ENCODE measurements at places on chromosomes 4 and X.
A peak's percentile ranks its signal among the peaks of the same experiment; 100 is the strongest.

GRCh38 chr4:179248821-179249220, 1806.6 kb upstream of the AGA start:
- no peak for DNase-seq

GRCh38 chrX:130560544-130560943, 158.8 kb downstream of the RBMX2 start:
- DNase-seq: no peak

GRCh38 chrX:109902665-109903064, 100.2 kb upstream of the TMEM164 start:
- DNase-seq: no peak

- no peak for DNase-seq
Measured at GRCh38 chrX:11837437-11837836, 79.4 kb downstream of the MSL3 start.

- no peak for DNase-seq
Measured at GRCh38 chr4:22179124-22179874, 230.7 kb upstream of the KCNIP4 start.

- DNase-seq: no peak
Measured at GRCh38 chr4:92059615-92060014, 244.2 kb upstream of the GRID2 start.

GRCh38 chr4:173318648-173319211, 15.4 kb downstream of the HMGB2 start:
- peak; percentile 16 for DNase-seq

DNA sequence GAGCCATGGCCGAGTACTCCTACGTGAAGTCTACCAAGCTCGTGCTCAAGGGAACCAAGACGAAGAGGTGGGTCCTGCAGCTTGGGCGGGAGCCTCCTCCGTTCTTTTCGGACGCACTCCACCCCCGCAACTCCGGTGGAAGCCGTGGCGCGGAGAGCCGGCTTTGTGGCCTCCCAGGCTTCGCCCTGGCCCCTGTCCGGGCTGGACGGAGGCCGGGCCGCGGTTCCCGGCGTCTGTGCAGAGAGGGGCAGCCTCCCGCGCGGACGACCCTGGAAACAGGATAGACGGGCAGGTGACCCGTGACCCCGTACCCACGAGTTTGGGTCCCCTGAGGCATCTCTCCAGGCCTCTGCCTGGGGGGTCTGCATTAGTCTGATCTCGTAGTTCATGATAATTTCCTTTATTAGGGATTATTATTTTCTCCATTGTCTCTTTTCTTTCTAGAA, 356 bp downstream of the FRG1 start:
- no peak for DNase-seq

DNA sequence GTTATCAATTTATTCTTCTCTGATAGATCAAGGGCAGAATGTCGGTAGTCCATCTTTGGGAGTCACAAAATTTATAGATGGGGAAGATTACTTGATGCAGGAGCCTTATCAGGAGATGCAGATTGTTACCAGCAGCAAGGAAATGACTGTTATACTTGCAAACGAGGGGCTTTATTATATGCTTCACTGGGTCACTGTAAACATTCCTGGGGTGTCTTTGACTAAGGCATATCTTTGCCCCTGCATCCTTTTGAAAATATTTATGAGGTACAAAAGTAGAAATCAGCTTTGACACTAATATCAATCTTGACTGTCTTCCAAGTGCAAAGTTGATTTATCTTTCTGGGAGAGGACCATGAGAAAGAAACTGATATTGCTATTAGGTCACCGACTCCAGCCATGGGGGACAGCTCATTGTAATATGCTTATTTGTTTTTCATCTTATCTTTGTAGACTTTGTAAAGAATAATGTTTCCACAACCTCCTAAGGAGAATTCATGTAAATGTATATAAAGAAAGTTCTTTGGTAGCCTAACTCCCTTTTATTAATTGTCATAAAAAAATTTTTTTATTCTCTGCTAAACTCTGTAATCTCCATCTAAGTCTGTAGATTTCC, 177.3 kb upstream of the EMCN start:
- DNase-seq: no peak

DNA sequence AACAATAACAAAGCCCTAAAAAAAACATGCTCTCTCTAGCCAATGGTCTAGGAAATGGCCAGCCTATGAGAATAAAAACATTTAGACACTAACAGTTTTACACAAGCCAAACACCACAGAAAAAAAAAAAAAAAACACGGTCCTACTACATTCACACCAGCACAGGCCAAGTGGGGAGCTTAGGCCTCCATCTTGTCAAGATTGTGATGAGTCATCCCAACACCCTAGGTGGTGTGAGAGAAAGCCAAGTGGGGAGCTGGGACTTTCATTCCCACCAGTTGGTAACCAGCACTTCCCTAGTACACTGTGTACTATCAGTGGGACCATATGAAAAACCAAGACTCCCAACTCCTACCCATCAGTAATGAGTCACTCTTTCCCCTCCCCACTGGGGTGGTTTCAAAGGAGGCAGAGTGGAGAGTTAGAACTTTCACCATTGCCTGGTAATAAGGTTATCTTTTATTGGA, 95.6 kb downstream of the ADAMTS3 start:
- no peak for DNase-seq

- DNase-seq: no peak
Measured at GRCh38 chr4:11704186-11704830, 275.6 kb upstream of the HS3ST1 start.

DNA sequence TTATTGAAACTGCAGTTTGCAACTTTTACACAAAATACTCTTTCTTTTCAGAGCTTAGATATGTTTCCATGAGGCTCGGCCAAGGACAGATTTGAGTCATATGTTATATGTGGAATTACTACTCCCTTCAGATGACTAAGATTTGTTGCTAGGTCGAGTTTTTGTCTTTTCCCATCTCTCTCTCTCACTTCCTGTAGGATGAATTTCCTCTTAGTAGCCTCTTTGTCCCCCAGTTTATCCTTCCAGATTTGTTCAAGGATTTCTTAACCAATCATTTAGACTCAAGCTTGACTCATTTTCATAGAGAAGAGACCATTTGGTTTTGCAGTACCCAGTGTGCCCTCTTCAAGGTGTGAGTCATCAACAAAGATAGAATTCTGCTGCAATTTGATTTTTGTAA, 209.2 kb downstream of the GLUD2 start:
- DNase-seq: no peak

DNA sequence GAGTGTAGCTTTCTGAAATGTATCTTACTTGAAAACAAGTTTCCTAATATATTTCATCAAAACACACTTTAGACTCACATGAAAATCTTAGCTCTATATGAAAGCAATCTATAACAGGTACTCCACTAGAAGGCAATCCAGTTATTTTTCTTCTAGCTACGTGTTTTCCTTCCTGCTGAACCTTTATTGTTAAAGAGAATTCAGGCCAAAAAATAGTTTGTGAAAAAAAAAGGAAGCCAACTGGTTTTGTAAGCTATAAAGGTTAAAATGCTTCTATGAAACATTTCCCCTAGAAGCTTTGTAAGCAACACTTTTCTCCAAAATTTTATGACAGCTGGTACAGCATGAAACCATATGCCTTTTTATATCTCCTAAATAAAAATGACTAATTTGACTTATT, 304.7 kb upstream of the DIAPH2 start:
- DNase-seq: no peak

- DNase-seq: no peak
Measured at GRCh38 chr4:158295053-158295452, 84.8 kb downstream of the TMEM144 start.

- DNase-seq: peak; percentile 43
Measured at GRCh38 chrX:136780763-136781162, at the start of gene ARHGEF6. Gene ARHGEF6 (minus strand): TSS chrX:136780932. CDS start chrX:136780882, 50 bp downstream.

DNA sequence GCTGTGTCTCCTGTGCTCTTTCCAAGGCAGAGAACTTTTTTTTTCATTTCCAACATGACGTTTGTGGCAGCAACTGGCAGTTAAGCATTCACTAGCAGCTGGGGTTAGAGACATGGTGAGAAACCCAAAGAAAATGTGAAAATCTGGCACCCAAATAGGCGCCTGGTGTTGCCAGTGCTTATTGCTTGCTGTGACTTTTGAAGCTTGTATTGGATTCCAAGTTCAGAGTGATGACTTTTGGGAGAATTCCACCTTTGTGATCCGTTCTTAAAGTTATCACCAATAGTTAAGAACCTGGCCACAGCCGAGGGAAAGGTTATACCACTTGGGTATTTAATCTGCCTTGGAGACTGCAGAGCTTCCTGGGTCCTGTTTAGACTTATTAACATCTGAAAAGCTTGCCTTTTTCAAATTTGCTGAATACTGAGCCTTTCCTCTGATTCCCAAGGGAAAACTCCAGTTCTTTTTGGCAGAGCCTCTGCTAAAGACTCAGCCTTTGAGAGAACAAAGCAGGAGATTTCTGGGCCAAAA, 101.0 kb downstream of the OPHN1 start:
- no peak for DNase-seq

DNA sequence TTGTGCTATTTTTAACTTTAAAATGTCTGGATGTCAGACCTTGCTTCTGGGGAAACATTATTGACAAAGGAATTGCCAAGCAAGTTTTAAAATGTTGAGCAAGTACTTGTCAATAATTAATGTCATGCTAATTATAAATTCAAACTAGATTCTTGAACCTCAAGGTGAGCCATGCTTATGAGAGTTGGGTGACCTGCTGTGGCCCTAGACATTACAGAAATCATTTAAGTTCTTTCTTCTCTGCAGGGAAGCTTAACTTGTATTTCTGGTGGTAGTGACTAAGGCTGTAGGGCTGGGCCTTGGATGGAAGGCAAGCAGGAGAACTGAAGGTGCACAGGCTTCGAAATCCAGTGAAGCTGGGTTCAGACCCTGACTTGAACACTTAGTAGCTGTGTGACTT, 14.8 kb upstream of the UCHL1 start:
- no peak for DNase-seq

Data from NCI-H524 (cell line).